AG08395 (cell line): ENCODE measurements at places on chromosomes 6 and 20.

- peak; percentile 31 for DNase-seq
Observed at GRCh38 chr6:85390105-85390728, 59.7 kb upstream of the NT5E start.

DNA sequence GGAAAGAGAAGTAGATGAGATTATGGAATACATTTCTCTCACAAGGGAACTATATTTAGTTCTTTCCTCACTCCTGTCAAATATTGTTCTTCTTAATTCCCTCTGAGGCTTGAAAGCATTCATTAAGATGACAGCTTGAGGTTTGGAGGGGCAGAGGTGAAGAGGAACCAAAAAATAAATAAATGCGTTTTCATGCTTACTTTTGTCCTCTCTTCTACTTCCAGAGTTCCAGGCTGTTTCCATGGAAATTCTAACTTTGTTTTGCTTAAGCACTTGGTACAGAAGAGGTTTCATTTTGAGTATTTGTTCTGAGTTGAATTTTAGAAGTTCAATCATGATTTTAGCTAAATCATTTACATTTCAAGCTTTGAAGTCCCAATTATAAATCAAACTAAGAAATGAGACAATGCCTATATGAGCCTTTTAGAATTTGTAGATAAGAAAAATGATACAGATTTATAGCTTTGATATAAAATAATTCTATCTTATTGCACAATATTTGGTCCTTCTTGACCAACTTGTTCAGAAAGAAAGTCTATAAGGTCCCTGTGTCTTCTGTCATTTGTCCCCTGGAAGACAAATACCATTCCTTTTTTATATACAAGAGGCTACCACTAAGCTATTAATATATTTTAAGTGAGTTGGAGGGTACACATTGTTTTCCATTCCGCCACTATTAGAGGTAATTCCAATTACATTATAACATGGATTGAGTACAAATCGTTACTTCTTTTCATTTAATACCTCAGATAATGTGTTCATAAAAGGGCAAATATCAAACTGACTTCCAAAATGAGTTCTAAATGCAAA, 16.3 kb downstream of the RBM24 start:
- DNase-seq = no peak

GRCh38 chr20:53592992-53593465, 610 bp downstream of the ZNF217 start:
- no peak for DNase-seq

DNA sequence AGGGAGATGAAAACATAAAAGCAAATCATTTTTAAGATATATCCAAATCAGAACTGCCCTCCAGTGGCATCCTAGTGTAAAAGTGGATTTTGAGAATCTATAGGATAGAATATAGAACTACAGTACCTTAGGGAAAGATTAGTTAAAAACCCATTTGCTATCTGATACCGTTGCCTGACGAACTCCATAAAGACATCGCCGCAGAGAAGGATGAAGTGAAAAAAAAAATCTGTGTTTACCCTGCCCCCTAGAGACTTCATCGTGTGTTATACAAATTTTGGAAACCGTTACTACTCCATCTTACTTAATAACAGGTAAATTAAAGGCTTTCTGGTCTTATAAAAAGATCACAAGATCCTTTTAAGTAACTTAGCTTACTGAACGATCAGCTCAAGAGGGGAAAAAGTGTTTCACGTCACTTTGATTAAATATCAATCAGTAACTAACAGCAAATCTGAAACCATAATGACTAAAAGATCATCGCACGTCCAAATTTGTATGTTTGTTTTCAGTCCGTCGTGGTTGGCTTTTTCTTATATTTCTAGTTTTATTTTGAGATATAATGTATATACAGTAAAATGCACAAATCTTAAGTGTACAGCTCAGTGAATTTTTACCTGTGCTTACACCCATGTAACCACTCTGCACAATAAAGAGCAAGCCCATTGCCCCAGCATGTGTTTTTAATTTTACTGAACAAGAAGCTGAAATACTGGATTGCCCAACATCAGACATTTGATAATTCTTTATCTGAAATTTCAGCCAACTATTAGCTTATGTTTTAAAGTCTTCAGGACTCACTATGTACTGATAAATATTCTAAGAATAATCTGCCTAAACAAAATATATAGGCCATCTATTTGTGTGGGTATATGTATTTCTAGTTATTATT, 881 bp upstream of the MCM3 start:
- no peak for DNase-seq

DNA sequence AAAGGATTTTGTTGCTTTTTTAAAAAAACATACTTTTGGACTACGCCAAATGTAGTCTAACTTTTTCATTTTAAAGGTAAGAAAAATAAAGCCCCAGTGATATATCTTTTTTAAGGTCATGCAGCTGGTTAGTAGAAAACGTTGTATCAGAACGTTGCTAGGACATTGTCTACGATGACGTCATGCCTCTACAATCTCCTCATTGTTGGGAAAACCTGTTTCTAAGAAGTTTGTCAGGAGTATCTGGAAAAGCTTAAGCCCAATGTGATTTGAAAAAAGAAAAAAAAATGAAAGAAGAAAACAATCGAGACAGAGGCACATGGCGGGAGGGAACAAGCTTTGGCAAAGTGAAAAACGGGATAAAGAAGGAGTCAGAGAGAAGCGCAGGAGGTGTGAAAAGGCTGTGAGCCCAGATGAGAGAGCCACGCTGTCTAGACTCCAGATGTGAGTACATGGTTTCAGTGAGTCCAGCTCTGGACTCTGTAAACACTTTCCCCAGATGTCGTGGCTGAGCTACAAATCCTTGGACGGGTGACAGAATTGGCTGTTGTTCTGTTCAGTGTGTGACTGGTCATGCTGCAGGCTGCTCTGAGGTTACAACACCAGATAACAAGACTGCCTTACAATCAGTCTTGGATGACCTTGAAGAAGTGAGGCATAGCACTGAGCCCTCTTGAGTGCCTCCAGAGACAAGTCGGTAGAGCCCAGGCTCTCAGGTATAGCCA, 656.7 kb upstream of the ID4 start:
- peak; percentile 25 for DNase-seq

- DNase-seq = no peak
Observed at GRCh38 chr6:15458021-15458459, 204.8 kb downstream of the DTNBP1 start.

- DNase-seq = no peak
Observed at GRCh38 chr20:49367113-49367512, 89.3 kb upstream of the ZNFX1 start.

DNA sequence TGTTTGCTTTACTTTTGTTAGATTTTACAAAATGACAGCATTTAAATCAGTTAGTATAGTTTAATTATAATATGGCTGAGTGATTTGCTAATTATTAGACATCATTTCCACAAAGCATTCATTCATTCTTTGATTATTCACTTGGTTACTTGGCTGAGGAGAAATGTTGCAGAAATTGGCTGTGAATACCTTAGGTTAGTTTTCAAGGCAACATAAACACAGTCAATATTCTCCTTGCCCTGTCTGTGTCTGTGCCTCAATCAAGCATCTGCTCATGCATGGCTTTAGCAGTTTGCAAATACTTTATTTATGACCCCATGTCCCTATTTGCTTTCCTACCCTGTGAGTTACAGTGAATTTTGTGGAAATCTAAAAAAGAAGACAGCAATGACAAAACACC, 718.3 kb downstream of the EPM2A start:
- DNase-seq = no peak

- no peak for DNase-seq
Observed at GRCh38 chr20:35004749-35005462, 49.2 kb downstream of the MYH7B start.

DNA sequence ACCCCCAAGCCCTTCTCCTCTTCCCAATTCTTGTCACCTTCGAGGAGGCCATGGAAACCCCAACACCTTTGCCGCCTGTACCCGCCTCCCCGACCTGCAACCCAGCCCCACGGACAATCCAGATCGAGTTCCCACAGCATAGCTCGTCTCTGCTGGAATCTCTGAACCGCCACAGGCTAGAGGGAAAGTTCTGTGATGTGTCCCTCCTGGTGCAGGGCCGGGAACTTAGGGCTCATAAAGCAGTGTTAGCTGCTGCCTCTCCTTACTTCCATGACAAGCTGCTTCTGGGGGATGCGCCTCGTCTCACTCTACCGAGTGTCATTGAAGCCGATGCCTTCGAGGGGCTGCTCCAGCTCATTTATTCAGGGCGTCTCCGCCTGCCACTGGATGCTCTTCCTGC, 675 bp downstream of the ZBTB9 start:
- DNase-seq = no peak

GRCh38 chr20:14644306-14645097, 307.1 kb upstream of the FLRT3 start:
- DNase-seq = no peak

DNA sequence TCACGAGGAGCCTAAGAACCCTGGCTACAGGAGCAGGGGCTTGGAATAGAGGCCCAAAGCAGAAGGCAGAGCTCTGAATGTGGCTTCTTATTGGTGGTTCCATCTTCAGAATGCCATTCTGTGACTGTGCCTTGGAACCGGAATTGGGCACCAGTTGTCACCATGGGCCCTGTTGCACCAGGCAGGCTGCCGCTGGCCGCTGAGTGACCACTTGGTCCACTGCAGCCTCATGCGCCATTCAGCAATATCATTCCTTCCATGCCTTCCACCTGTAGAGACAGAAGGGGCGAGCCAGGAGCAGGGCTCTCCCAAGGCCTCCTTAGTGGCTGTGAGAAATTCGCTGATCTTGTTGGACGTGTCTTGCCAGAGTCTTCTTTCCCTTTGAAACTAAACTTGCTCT, 270.3 kb upstream of the CHD6 start:
- DNase-seq = no peak

GRCh38 chr6:20746805-20747558, 212.7 kb downstream of the CDKAL1 start:
- DNase-seq = no peak
